ENCODE measurements at places on chromosomes 13 and 19. TPM values are rescaled to one million over a fixed set of nuclear protein-coding genes. Genes with fewer than 3 reads are reported as not detected.

Gene C1QTNF9
- total RNA-seq, result under 0.01 TPM

Gene LCP1
- total RNA-seq, result 0.51 TPM

DNA sequence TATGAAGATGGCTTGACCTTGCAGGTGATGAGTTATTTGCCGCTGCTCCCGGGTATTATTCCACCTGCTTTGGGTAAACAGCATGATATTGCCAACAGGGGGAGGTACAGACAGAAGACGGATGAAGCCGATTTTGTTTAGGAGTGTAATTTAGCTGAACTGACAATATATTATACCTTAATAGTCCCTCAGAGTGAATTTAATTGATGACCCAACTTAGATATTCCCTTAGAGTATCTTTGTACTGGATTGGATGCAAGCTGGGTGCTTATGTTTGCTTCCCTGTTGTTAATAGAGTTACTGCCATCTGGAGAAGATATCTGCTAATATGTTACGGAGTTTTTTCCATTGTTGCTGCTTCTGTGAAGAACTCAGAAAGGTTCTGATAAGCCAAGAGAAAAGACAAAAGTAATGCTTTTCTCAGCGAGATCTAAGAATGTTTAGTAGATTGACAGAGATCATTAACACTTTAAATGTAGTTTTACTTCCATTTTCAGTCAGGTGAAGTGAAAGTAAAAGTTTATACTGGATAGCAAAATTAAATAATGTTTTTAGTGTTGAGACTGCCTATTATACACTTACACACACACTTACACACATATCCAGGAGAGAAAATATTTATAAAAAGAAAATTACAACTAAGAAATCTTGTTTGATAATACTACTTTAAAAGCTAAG lies 2220.8 kb upstream of the PCDH20 start:
- DNase-seq, result no peak

GRCh38 chr19:49019242-49019932 lies 2.5 kb upstream of the LHB start:
- no peak for DNase-seq

Measured in fibroblast of lung (primary cell).